ENCODE measurements at places on chromosomes 1 and 21. TPM values are rescaled to one million over a fixed set of nuclear protein-coding genes. Genes with fewer than 3 reads are reported as not detected.

Gene TNFSF4
- 1.3 TPM for total RNA-seq

Gene SLC45A1
- total RNA-seq, result 1.8 TPM

Gene SHISAL2A
- total RNA-seq, result 0.19 TPM

DNA sequence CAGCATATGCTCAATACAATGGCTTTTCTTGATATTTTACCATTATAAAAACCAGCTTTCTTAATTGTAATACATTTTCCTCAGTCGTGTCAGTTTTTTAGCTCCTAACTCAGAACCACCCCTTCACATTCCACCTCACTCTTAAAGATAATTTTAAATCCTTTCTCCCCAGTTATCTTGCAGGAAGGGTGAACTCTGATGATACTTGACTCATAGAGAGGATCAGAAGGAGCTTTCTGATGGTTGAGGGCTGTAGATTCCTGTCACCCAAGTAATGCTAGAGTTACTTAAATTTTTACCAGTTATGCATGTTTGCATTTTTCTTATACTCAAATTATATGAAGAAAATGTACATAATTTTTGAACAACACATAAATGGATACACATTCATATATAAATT lies 233.7 kb downstream of the NCAM2 start:
- no peak for DNase-seq

DNA sequence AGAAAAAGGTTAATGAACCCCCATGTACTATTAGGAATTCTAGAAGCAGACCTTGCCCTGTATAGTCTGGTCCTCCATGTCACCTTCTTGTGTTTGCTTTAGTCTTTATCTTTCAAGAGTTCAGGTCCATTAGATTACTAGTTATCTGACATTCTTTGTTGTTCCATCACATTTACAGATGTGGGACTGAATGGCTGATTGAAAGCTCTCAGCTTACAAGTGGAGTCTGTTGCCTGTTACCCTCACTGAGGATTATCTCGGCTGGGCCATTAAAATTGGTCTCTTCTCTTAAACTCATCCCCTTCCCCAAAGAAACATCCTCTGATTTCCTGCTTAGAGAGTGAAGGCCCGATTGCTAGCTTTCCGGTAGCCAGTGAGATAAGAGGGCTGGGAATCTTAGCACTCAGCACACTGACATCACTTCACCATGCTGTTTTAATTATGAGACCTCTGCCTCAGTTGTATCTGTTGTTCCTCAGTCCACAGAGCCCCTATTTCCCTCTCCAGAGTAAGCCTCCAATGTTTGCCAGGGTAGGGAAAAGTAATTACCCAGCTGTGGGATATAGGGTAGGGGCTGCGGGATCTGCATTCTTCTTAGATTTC lies 76.8 kb downstream of the LPGAT1 start:
- DNase-seq, result no peak

Gene LIN28A
- not detected for total RNA-seq
